Hematopoietic multipotent progenitor cell treated with erythropoietin and hydrocortisone succinate and interleukin-3 and kit ligand, for 6 days (in vitro differentiated cells): ENCODE measurements at places on chromosomes 1 and 21.
A peak's percentile ranks its signal among the peaks of the same experiment; 100 is the strongest.

GRCh38 chr1:230982696-230983095 is 3.8 kb downstream of the ARV1 start:
- DNase-seq: no peak

- no peak for DNase-seq
Measured at GRCh38 chr1:175493321-175494010, 249.9 kb downstream of the TNR start.

GRCh38 chr1:10835822-10836421 is 39.5 kb upstream of the CASZ1 start:
- peak; percentile 26 for DNase-seq

DNA sequence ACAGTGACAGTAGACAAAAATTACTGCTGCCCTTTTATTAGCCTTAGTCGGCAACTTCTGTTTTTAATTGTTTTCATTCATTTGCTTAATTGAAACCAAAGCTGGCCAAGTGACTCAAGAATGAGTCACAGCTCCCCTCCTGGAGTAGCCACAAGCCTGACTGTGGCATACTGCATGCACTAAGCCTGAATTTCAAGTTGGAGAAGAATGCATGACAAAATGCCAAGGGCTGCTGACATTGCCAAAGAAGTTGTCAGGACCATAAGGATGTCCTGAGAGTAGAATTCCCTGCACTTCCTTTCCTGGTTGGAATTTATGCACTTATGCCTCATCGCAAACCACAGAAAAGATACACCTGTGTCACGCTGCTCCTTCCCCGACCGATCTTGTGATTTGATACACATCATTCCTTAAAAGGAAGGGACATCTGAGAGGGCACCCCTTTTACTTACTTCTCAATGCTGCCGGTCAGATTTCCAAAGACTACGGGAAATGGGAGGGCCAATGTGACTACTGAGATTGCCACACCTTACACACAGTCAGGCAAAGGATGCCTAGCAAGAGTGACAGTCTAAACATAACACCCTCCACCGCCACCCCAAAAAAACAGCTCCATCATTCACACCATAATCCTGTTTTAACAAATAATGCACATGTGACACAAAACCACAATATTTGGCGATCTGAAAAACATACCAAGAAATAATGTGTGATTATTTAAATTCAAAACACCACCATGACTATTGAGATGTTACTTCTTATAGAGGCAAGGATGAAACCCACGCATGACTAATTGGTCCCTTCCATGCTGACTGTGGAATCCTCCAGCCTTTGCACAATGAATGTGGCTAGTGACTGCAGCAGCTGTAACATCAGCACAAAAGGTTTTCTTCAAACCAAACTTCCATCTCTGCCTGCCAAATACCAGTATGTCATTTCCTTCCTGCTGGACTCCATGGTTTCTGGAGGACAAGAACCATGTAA is 28.2 kb downstream of the VAV3 start:
- DNase-seq: peak; percentile 75

DNA sequence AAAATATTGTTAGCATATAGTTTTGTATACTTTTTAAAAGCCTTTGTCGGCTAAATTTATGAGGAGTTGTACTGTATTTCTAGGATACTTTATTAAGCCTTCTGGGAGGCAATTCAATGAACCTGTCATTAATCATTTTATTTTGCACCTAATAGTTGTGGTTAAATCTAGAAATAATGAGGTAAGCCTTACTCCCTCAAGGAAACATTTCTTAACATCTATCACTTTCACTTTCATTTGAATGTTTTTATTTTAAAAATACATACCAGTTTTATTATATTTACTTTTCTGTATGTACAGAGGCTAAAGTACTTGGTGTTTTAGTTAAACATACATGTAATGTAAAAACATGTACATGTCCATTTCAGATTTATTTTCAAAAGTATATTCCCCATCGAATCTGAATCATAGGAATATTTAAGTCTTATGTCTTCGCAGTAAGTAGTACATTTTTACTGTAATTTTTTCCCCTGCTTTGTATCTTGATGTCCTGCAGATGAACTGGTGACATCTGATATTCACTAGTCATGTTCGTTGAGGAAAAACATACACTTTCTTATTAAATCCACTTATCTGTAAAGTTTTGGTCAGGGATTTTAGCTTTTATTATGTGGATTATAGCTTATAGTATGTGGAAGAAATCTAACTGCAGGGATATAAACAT is 82.8 kb downstream of the DISP1 start:
- DNase-seq: peak; percentile 5
